ENCODE measurements at places on chromosomes 16 and 17.
A peak's percentile ranks its signal among the peaks of the same experiment; 100 is the strongest.

GRCh38 chr16:12150600-12150999 lies 174.1 kb downstream of the SNX29 start:
- no peak for DNase-seq

GRCh38 chr17:5825717-5826330 lies 241.5 kb upstream of the NLRP1 start:
- peak; percentile 86 for DNase-seq

DNA sequence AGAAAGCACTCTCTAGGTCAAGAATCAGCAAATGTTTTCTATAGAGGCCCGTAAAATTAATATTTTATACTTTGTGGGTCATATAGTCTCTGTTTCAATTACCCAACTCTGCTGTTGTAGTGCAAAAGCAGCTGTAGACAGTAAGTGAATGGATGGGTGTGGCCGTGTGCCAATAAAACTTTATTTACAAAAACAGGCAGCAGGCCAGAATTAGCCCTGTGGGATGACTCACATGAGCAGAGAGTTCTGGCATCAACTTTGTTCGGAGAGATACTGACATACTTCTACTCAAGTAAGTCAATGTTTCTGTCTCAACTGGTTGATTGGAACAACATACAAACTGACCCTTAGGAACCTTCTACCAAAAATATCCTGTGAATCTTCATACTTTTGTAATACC lies 616.2 kb downstream of the MAF start:
- no peak for DNase-seq

DNA sequence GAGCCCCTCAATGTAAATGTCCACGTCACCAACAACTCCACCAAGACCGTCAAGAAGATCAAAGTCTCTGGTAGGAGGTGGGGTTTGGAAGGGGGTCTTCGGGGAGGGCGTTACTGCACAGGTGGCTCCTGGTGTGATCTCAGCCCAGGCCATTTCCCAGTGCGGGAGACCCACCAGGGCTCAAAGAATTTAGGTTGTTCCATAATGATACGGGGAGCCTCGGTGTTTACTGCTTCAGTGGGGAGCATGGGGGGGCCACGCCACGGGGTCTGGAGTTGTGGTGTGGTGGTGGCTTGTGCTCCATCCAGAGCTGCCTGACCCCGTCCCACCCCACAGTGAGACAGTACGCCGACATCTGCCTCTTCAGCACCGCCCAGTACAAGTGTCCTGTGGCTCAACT lies 7.8 kb downstream of the ARRB2 start:
- DNase-seq: no peak

DNA sequence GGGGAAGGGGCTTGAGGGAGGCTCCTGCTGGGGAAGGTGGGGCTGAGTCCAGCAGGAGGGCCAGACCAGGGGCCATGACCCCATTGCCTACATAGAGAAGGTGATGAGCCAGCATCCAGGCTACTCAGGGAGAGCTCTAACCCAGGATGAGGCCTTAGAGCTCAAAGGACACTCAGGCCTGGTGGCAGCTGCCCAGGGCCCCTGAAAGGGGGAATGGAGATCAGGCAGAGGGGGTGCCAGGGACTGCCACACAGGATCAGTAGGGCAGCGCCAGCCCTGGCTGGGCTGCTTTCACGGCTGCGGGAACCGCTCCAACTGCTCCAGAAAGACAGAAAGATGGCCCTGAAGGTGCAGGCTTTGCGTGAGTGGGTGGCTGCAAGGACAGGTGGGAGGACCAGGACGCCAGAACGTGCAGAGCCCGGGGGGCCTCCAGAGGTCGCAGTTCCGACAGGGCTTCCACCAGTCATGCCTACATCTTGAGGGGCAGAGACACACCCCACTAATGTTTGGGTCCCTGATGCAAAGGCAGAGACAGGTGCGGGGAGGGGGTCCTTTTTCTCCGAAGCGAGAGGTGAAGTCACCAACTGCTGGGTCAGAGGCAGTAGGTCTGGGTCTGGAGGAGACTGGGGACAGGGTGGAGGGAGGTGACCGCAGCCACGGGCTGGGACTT lies 882 bp upstream of the ATP6V0C start:
- no peak for DNase-seq

DNA sequence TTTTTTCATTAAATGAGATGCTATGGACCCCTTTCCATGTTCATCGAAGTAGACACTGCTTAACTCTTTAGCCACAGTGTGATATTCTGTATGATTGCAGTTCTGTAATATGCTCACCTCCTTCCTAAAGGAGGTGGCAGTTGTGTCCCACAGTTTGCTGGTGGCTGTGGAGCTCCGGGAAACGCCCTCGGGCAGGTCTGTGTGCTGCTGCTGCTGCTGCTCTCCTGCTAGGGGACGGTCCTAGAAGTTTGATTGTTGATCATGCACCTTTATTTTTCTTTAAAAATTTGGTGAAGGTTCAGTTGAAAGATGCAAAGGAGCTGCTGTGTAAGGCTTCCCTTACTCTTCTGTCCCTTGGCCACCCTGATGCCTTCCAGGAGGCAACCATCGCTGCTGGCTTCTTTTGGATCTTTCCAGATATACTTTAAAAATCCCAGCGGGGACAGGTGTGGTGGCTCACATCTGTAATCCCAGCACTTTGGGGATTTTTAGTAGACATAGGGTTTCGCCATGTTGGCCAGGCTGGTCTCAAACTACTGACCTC lies 8.4 kb upstream of the CLEC18A start:
- no peak for DNase-seq

DNA sequence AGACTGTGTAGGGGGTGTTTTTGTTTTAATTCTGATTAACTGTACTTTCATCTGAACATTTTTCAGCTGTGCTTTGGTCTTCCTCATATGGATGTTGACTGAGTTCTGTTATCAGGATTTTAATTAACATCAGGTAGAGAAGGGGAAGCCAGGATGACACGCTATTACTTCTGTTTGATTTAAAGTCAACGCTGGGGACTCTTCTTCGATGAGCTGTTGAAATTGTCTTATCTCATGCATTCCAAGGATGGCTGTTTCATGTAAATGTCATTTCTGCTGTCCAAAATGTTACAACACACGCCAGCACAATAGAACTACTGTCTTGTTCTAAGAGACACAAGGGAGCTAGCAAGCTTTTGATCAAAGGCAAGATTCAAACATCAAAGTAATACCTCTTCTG lies 263.3 kb upstream of the CDH5 start:
- peak; percentile 42 for DNase-seq

DNA sequence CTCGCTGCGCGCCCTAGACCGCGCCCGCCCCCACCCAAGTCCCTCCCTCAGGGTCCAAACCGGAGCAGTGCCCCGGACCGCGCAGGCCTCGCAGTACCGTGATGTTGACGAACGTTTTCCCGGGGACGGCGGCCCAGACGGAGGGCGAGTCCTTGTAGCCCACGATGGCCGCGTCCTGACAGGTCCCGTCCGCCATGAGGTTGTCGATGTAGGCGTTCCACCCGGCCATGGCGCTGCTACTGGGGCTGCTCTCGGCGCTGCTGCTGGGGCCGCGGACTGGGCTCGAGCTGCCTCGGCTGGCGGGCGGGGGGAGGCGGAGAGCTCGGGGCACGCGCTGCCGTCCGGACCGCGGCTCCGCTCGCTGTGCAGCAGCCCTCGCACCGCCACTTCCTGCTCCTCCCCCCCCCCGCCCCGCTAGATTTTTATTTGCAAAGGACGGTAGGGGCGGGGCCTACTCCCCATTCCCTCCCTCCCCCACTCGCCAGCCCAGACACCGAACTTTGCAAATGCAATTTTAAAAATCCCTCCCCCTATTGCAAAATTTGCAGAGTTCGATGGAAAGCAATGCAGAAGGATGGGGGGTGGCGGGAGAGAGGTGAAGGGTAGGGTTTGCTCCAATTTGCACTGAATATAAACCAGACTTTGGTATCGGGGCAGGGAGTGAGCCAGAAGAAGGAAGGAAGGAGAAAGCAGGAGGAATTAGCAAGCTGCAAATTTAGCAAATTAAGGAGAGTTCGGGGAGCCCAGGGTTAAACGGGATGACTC lies at the start of gene PFN1:
Gene PFN1, minus strand, starts transcription at position 365 of the 765 bp plus-strand sequence. Its CDS starts 136 bp downstream, at position 229.
- DNase-seq: peak; percentile 97

GRCh38 chr17:6555331-6556120 lies 829 bp downstream of the PITPNM3 start:
- DNase-seq: peak; percentile 37

DNA sequence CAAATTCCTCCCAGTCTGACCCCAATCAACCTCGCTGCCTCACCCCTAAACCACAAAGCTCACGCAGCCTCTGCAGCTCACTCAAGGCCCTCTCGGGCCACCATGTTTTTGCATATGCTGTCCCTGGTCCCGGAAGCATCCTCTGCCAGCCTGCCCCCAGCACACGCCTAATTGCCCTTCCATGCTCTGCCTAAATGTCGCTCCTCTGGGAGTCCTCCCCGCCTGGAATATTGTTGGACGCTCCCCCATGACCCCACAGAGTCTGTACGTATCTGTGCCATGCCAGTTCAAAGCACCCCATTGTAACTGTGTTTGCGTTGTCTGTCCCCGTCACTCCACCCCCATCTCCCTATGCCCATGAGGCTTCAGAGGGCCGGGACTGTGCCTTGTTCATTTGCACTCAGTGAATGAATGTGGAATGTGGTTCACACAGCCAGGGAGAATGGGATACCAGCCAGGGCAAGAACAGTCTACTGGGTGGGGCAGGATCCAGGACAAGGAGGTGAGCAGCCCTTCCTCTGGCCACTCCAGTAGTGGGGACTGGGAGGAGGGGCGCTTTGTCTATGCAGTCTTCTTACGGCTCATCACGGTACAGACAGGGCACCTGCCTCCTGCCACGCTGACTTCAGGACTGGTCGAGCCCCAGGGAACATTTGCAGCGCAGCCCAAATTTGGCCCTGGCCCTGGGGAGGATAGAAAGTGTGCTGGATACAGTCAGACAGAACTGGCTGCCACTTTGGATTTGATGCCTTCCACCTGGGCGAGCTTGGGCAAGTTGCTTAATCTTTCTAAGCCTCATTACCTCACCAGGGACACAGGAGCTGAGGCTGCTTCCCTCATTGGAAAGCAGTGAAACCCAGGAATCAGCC lies 48.5 kb downstream of the NOS2 start:
- no peak for DNase-seq

GRCh38 chr17:78124081-78124835 lies 4.3 kb downstream of the TMC6 start:
- DNase-seq: no peak

DNA sequence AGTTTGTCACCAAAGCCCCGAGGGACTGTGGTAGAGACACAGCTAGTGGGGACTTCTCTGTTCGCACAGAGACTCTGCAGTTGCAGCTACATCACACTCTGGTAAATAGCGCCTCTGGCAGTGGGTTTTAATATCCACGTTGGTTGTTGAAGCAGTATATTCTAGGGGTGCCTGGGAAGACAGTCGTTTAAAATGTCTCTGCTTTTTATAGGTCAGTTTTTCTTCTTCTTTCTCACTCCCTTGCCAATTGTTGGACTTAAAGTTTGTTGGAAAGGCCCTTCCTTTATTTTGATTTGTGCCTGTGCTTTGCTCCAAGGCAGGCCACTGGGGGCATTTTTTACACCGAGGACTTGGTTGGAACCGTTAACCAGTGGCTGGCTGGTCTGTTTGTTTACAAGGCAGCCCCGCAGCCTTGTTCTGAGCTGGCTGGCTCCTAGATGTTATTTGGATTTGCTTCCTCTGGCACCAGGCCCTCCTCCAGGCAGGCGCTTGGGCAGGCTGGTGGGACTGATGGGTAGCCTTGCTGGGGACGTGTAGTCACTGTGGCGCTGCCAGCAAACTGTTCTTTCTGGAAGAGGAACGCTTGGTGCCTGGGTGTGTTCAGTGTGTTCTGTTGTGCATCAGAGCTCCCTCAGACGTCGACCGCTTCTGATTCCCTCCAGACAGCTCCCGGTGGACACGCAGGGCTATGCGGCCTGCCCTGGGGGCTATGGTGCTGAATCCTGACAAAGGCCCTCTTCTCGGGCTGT lies 218.2 kb upstream of the CHMP6 start:
- no peak for DNase-seq

DNA sequence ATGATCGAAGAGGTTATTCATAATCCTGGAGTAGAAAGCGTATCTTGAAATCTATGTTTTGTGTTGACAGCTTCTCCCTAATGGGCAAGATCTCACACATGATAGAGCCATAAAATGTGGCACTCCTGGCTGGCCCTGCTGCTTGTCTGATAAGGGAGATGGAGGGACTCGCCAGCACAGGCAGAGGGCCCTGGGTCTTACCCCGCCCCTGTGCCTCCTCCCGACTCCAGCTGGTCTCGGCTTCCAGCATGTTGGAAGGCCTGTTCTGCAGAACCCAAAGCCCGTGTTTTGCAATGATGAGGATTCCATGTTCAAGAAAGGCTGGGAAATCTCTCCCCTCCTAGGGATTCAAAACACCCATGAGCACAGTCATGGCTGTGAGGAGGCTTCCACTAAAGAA lies 106.7 kb upstream of the SDK2 start:
- no peak for DNase-seq

GRCh38 chr17:11651089-11651488 lies 52.8 kb downstream of the DNAH9 start:
- DNase-seq: no peak

DNA sequence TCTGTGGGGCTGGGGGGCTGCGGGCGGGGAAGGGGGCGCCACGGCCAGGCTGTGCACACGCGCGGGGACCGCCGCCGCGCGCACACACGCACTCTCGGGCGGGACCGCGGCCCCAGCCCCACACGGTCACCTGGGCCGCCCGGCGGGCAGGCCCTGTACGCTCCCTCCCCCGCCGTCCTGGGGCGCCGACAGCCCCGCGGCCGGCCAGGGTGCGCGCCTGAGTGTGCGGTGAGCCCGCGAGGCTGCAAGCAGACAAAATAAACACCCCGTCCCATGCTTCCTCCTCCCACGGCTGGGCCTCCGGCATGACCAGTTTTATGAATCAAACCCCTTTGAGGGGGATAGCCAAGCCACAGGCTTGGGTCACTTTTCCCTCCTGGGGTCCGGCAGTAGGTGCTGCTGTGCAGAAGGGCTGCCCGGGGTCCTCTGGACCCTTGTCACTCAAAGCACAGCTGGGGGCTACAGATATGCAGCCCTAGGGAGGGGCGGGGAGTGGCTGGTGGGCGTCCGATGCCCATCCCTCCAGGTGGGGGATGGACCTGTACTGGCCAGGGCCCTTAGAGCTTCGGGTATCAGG lies 441 bp downstream of the VASN start:
- no peak for DNase-seq

DNA sequence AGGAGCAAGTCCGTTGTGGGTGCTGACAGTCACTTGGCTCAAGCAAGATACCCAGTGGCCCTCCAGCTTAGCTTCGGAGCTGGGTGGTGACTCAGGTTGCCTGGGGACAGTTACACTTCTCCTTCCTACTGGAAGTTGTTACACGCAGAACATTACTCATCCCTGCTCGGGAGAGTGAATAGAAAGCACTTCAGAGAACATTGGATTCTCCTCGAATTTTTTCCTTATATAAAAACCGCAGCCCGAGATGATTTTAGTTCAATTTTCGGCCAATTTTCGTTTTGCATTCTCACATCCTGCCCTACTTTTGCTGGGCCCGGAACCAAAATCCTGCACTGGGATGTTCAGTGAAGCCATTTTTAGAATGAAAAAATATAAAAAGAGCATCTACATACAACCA lies 99.7 kb downstream of the ELAC2 start:
- DNase-seq: no peak

GRCh38 chr17:27224526-27225315 lies 69.2 kb upstream of the WSB1 start:
- peak; percentile 69 for DNase-seq

DNA sequence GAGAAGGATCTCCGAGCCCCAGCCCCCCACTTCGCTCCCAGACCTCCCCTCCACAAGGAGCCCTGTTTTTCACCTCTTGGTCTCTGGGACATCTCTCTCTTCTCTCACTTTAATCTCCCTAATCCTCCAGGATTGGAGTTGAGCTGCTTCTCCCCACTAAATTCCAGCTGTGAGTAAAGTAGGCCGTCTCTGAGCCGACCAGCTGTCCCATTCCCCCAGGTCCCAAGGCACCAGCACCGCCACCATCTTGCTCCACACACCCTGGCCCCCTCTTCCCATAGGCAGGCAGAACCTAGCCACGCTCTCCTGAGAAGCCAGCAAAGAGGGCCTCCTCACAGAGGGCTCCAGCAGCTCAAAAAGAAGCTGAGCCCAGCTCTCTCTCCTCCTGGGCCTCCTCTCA lies 878 bp downstream of the DLG4 start:
- no peak for DNase-seq

All from choroid plexus epithelial cell (primary cell).